ENCODE measurements at places on chromosomes 6 and 20.

DNA sequence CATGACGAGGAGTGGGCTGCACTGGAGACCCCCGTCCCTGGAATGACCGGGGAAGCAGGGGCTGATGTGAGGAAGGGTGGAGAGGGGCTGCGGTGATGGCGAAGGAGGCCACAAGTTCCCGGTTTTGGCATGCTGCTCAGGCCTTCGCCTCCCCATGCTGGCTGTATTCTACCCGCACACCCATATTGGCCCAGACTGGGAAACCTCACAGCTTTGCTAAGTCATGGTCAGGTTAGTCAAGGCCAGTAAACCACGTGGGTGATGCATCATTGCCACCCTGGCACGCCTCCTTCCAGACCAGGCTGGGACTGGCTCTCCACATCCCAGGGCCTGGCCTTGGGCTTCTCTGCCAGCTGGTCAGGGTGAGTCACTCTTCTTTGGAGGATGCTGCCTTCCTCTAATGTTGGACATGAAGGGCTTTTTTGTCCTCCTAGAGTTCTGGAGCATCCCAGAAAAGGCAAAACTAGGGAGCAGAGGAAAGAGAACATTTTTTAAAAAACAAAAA is 53.8 kb downstream of the PCNA start:
- DNase-seq = no peak

DNA sequence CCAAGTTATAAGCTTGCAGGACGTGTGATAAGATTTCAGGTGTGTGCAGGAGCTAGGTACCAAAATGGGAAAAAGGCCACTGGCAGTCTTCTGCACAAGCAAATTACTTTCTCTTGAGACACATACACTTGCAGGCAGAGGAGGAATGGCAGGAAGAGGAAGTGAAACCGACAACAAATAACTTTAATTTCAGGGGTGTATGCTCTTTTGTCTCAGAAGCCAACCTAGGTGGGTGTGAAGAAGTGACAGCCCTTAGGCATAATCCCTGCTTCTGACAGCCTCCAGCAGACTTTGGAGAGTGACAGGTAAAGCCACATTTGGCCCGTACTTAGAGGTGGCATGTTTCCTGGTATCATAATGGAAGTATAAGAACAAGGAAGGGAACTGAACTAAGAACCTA is 118.8 kb upstream of the TRAF3IP2 start:
- DNase-seq = no peak

- no peak for DNase-seq
These were observed 59.6 kb upstream of the HFE start for GRCh38 chr6:26027491-26028211.

- DNase-seq = no peak
These were observed 27.3 kb downstream of the RIN2 start for GRCh38 chr20:19785173-19785982.

DNA sequence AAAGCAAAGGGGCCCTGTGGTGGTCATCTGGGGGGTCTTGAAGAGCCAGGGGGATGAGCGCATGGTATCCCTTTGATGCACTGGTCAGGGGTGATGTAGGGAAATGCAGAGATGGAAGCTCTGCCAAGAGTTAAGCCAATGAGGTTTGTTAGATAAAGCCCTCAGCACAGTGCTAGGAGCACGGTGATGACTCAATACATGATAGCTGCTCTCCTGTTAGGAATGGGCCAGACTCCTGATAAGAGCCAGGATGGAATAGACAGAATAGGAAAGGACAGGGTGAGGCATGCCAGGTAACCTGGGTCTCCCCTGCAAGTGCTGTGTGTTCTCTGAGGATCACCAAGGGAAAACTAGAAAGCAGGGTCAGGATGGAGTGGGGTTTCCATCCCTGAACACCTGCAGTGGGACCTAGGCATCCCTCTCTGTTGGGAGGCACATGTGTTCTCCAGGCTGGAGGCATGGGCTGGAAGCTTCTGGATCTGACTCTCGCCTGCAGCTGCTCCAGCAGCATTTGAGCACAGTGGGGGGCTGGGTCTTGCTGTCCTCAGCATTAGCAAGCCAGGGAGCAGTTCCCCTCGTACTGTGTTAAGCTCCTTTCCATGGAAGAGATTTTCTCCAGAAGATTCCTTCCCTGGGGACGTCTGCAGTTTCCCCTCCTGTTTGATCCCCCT is 71.8 kb upstream of the TIAM2 start:
- DNase-seq = no peak

GRCh38 chr6:26335631-26336323 is 29.2 kb upstream of the BTN3A2 start:
- DNase-seq = no peak

DNA sequence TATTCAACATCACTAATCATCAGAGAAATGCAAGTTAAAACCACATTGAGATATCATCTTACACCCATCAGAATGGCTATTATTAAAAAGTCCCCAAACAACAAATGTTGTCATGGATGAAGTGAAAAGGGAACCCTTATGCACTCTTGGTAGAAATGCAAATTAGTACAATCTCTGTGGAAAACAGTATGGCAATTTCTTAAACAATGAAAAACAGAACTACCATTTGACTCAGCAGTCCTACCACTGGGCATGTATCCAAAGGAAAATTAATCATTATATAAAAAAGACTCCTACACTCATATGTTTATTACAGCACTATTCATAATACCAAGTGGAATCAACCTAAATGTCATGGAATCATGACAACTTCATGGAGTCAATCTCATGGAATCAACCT is 611.3 kb upstream of the GJE1 start:
- no peak for DNase-seq

DNA sequence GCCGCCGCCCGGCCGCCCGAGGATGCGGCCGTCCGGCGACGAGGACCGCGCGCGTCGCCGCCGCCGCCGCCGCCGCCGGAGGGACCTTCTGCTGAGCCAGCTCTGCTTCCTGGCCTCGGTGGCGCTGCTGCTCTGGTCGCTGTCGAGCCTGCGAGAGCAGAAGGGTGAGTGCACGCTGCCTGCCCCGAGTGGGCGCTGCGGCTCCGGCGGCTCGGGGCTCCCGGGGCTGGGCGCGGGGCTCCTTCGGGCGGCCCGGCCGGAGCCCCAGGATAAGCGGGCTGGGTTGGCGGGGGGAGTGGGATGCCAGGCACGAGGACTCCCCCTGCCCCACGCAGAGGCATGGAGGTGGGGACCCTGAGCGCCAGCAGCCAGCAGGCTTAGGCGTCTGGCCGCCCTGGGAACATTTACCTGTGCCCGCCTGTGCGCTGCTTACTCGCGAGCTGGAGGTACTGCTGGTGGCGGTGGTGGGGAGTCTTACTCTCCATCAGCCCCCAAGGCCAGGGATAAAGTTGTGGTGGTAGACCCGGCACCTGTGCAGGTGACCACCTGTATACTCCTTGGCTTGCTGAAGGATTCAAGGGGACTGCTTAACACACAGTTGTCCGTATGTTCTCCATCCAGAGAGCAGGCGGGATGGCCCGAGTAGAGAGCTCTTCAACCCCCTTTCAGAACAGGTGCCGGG is 520 bp downstream of the SLC24A3 start:
- peak; percentile 66 for DNase-seq

DNA sequence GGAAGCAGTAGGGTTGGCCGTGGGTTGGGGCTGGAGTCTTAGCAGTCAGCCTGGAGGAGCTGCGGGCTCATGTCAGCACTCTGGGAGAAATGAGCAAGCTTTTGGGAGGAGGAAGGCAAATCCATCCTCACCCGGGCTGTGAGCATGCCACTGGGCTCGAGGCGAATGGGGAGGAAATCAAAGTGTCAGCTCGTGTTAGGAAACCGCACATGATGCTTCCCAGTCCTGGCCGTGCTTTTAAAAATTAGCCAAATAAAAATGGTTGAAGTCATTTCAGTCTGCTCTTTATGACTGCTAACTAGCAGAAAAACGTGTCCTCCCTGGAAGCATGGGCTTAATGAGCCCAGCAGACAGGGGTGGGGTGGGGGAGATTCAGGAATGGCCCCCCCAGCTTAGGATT is 98.1 kb downstream of the NFATC2 start:
- DNase-seq = no peak

DNA sequence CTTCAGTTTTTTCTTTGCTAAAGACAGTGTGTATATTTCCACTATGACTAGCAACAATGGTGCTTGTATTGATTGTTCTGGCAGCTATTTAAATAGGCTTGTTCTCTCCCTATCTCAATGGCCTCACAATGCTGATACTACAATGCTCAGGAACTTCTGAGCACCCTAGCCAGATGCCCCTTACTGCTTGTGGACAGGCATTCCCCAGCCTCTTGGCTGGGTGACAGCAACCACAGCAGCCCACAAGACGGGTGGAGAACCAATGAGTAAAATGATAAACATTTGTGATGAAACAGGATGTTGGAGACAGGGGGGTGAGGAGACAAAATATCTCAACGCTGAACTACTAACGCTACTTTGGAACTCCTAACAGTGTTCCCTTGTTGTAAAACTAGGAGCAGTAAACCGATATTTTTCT is 42.3 kb downstream of the HIVEP2 start:
- DNase-seq = no peak

GRCh38 chr20:60787276-60787675 is 464.8 kb upstream of the CDH4 start:
- no peak for DNase-seq

- DNase-seq = peak; percentile 10
These were observed 26.7 kb downstream of the IYD start for GRCh38 chr6:150395388-150396009.

DNA sequence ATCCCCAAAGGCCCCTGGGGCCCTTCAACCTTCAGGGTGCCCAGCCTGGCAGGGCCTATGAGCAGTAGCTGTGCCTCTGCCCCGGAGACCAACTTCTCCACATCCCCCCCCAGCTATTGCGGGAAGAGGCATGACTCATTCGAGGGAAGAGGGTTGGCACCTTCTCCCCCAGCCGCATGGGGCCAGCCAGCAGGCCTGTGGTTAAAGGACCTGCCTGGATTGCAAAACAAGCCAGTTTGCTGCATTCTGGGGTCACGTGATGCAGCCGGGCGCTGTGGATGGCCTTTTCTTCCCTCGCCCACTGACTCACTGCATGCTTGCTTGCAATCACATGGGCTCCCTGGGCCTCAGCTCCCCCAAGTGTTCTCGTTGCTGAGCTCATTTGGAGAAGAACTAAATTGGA is 182.5 kb downstream of the MAFB start:
- DNase-seq = peak; percentile 21

- DNase-seq = no peak
These were observed 5.5 kb upstream of the FAXC start for GRCh38 chr6:99354983-99355382.

GRCh38 chr6:85752602-85753001 is 109.9 kb upstream of the SYNCRIP start:
- no peak for DNase-seq
